ENCODE measurements at places on chromosomes 6 and 20.
A peak's percentile ranks its signal among the peaks of the same experiment; 100 is the strongest.

GRCh38 chr20:46296526-46297250 lies 11.6 kb downstream of the CDH22 start:
- DNase-seq, result no peak

DNA sequence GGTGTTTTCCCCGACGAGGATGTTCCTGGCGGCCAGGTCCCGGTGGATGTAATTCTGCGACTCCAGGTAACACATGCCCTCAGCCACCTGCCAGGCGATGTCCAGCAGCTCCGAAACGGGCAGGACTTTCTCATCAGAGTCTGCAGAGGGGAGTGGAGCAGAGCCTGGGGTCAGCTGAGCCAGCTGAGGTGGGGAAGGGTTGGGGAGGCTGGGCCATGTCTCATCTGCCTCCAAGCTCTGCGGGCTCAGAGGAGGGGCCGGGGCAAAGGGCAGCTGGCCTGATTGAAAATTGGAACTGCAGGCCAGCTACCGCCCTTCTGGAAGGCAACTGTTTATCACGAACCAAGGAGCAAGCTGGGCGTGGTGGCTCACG lies 6.4 kb downstream of the PTK6 start:
- no peak for DNase-seq

DNA sequence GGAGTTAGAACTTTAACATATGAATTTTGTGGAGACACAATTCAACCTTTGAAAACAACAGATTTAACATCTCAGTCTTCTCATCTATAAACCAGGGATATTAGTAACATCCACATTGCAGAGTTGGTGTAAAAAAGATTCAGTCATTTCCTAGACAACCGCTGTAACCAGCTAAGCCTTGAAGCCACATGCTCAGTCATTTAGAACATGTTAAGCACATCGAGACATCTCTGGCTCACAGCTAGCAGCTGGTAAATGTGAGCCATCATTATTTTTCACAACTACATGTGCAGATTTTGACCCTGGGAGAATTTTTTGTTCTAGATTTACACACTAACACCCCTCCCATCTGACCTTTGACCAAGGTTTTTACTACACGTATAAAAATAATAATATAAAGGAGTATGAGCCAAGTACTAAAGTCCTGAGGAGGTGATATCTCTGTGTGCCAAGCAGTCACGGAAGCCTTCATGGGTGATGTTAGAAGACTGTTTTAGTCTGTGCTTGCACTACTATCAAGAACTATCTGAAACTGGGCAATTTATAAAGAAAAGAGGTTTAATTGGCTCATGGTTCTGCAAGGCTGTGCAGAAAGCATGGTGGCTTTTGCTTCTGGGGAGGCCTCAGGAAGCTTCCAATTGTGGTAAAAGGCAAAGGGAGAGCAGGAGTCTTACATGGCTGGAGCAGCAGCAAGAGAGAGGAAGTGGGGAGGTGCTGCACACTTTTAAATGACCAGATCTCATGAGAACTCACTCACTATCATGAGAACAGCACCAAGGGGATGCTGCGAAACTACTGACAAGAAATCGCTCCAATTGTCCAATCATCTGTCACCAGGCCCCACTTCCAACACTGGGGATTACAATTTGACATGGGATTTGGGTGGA lies 48.7 kb upstream of the IL20RA start:
- no peak for DNase-seq

DNA sequence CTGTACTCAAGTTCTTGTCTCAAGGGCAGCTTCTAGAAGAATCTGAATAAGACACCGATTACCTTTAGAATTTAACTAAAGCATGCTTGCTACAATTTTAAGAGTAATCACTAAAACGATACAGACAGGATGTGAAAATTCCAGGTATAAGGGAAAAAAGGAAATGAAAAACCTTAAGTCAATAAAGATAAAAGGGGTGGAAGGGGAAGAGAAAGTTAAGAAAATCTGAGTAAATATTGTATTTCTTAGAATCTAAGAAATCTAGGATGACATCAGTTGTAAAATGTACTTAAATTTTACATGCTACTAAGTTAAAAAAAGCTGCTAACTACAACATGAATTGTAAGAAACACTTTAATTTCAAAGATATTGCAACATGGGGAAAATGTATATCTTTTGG lies 30.3 kb upstream of the MOCS1 start:
- DNase-seq, result no peak

DNA sequence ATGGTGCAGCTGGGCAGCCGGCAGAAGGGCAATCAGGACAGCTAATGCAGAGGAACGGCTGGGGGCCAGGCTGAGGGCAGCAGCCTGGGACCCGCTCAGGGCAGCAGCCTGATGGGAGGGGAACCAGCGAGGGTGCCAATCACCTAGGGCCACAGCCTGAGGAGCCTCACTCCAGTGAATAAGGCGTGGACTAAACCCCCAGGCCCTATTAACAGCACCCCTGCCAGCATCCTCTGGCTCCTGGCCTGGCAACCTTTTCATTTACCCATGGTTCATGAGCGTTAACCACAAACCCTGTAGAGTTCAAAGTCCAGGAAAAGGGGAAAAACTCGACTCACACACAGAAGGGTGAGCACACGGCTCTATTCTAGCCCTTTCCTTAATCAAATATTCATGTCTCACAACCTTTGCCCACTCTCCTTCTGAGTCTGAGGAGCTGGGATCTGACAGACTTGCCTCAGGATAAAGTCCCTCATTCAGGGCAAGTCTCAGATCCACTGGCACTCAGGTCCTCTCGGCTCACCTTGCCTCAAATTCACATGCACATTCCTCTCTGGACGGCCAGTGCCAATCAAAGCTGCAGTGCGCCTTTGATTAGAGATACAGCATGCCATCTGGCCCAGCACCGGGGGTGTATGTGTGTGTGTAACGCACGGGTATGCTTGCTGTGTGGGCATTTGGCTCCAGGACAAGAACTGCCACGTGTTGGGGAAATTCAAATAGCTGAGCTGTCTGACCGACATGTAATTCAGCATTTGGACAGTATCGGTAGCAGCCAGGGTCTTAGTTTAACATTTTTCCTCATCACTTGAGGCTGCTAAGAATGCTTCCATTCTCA lies 86.9 kb upstream of the TRAF3IP2 start:
- DNase-seq, result no peak

- peak; percentile 20 for DNase-seq
Measured at GRCh38 chr6:34074064-34074742, 71.7 kb downstream of the GRM4 start.

GRCh38 chr6:42653851-42654250 lies 68.5 kb downstream of the PRPH2 start:
- no peak for DNase-seq

GRCh38 chr20:1437235-1437904 lies 29.3 kb downstream of the NSFL1C start:
- DNase-seq, result peak; percentile 87

- DNase-seq, result no peak
Measured at GRCh38 chr6:36545767-36546307, 1.4 kb downstream of the STK38 start.

GRCh38 chr6:54920628-54921027 lies 74.1 kb downstream of the FAM83B start:
- no peak for DNase-seq

- no peak for DNase-seq
Measured at GRCh38 chr20:24118441-24119175, 130.0 kb upstream of the GGTLC1 start.

DNA sequence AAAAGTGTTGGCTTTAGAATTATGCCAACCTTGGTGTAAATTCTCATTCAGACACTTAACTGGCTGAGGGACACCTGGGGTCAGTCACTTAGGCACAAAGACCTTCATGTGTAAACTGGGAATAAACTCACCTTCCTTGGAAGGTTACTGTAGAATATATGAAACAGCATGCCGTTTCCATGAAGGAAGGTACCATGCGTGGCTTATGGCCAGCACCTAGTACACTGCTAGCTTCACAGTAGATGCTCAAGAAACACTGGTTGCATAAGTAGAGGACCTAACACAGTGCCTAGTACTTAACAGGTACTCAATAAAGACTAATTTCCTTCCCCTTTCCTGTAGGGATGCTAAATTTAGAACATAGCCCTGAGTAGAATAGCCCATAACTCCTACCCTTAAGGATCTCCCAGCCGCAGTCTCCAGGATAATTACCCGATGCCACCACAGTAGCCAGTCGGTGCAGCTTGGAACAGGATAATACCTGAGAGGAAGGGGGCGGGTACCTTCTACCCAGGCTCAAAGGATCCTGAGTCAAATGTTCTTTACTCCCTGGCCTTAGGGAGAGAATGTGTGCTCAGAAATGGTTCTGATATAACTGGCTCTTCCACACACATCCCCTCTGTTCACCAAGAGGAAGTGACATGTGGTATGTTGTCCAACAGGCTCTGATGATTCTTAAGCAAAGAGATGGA lies 3.6 kb downstream of the BCL2L1 start:
- peak; percentile 34 for DNase-seq

GRCh38 chr6:136525586-136526195 lies 24.5 kb downstream of the MAP7 start:
- DNase-seq, result peak; percentile 74

GRCh38 chr6:17061097-17061496 lies 40.8 kb upstream of the STMND1 start:
- DNase-seq, result no peak

DNA sequence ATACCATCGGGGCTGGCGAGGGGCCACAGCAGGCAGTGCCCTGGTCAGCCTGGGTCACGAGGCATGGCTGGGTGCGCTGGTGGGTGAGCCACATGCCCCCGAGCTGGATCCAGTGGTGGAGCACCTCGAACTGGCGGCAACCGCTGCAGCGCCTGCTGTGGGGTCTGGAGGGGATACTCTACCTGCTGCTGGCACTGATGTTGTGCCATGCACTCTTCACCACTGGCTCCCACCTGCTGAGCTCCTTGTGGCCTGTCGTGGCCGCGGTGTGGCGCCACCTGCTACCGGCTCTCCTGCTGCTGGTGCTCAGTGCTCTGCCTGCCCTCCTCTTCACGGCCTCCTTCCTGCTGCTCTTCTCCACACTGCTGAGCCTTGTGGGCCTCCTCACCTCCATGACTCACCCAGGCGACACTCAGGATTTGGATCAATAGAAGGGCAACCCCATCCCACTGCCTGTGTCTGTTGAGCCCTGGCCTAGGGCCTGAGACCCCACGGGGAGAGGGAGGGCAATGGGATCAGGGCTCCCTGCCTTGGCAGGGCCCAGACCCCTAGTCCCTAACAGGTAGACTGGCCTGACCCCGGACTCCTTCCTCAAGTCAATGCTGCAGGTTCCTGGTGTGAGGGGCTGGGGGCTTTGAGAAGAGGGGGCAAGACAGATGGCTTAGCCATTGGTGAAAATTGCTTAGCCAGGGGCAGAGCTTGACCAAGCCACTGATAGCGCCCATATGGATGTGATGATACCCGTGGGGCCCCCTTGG lies 598 bp downstream of the TMEM239 start:
- DNase-seq, result no peak

DNA sequence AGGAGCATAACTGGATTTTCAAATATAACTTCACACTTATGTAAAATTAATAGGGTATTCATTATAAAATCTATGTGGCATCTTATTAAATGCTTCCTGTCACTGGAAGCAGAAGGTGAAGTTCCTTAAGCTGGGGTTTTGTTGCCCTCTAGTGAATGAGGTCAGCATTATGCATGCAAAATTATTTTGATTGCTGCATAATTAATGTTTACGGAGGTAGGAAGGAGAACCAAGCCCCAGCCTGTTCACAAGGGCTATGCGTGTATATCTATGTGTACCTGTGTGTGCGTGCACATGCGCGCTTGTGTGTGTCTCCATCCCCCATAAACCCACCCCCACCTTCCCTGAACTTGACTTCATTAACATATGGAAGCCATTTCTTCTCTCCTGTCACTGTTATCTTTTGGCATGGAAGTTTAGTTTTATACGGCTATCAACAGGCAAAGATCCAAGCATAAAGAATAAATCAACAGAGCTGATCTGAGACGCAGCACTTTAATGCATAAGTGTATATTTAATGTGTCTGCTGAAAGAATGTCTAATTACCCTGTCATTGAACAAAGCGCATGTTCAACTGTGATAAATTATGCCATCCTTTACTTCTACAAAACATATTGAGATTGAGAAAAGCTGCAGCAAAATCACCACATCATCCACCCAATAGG lies 90.2 kb upstream of the CDH4 start:
- DNase-seq, result peak; percentile 17

- DNase-seq, result peak; percentile 64
Measured at GRCh38 chr20:59912609-59913008, 20.8 kb downstream of the SYCP2 start.

GRCh38 chr6:111925296-111925695 lies 52.0 kb upstream of the FYN start:
- no peak for DNase-seq

DNA sequence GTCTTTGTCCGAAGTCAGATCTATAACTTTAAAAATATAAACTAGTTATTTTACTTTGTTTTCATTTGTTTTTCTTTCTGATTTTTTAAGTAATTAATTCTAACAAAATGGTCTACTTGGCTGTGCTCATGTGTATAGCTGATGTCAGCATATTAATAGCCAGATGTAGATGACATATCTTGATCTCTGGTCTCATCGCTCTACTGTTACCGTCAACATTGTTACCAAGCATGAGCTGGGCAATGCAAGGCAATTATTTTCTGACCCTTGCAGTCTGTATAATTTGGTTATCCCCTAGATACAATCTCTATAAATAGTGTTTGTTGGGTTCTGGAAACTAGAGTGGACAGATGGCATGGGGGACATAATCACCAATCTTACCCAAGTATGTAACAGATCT lies 151.6 kb upstream of the PTPRK start:
- no peak for DNase-seq

DNA sequence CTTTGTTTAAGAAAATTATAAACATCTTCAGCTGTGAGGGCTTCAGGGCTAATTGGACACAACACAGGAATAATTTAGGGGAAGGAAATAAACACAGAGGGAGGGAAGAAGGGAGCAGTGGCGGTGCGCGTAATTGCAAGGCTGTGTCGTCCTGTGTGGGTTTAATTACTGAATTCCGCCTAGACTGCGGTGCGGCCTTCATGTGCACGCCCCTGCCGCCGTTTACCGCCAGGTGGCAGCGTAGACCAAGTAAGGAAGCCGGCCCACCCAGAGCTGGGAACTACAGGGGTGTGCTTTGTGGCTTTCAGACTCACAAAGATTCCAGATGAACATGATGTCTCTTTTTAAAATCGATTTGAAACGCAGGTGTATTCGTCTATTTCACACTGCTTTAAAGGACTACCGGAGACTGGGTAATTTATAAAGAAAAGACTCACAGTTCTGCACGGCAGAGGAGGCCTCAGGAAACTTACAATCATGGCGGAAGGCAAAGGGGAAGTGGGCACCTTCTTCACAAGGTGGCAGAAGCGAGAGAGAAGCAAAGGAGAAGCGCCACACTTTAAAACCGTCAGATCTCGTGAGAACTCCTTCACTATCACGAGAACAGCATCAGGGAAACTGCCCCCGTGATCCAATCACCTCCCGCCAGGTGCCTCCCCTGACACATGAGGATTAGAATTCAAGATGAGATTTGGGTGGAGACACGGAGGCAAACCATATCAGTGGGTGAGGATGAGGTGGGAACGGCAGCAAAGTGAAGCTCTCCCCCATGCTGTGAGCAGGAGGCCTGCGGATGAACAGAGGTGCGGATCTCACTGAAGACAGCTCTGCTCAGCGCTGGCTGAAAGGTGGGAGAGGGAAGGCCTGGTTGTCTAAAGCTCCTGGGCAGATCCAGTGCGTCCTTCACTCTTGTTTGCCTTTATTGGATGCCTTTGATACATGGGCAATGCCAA lies 222.0 kb upstream of the PDE10A start:
- peak; percentile 90 for DNase-seq

GRCh38 chr6:138691595-138692057 lies 81.9 kb upstream of the CCDC28A start:
- DNase-seq, result no peak
